ENCODE measurements at places on chromosomes 7 and 10. TPM values are rescaled to one million over a fixed set of nuclear protein-coding genes. Genes with fewer than 3 reads are reported as not detected.

- DNase-seq: peak; percentile 55
Observed at GRCh38 chr10:677750-678661, 11.5 kb downstream of the DIP2C start.

- no peak for DNase-seq
Observed at GRCh38 chr10:47396311-47396717, 12.2 kb upstream of the ZNF488 start.

DNA sequence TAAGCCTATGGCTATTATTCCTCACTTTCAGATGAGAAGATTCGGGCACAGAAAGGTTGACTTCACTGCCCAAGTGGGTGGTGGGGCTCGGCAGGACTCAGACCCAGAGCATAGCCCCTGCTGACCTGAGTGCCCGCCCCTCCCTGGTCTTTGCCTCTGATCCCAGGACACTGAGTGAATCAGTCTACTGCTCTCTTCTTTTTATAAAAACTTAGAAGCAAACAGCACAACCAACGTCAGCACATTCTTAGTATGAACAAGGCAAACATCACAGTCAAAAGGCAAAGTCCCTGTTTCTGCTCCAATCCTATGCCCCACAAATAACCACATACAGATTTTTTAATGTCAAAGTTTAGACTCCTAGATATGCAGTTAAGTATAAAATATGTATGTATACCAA lies 237.8 kb downstream of the ZMYND11 start:
- DNase-seq: no peak

DNA sequence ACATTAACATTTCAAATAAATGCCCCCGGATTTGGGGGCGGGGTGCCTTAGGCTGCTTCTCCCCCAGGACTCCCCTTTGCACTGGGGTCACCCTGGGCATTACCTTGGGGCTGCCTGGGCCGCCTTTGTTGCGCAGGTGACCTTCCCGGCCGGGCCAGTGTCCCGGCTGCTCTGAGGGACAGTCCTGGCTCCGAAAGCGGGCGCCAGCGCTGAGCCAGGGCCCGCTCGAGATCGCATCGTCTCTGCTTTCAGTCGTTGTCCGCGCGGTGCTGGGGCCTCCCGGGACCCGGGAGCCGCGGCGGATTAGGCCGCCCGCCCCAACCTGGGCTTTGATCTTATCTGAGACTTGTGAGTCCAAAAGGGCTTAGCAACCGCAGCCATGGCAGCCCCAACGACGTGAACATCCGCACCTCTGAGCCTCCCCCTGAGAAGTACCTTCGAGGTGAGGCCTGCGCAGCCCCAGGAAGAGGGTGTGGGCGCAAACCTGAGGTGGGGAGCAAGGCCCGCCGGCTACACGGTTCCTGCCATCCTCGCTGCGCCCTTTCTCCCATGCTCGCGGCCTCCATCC lies 14.8 kb upstream of the WAPL start:
- DNase-seq: no peak

DNA sequence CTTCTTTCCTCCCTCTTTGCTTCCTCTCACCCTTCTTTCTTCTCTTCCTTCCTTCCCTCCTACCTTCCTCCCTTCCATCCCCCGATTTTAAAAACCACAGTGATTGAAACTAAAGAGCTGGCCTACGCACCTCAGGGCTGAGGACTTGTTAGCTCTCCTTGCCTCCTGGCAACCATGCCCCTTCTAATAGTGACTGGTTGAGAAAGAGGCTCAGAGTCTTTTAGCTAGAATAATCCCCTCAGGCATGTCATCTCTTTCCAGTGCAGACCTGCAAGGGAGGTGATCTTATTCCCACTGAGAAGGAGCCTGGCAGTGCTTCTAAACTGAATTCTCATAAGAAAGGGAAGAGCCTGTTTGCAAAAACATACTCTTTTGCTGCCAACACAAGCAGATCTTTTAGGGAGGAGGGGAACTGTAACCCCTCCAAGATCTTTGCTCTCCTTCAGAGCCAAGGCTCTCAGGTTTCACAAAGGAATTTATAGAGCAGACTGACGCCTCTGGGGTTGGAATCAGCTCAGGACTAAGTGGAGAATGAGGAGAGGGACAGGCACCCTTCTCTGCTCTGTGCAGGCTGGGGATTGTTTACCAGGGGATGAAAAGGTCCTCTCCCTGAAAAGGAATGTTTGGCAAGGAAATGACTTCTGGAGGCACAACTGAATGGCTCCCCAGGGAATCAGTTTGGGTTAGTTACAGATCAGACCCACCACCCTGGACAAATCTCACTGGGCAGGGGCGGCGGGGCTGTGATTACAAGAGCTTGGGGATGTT lies 9.4 kb upstream of the ANKRD1 start:
- DNase-seq: no peak

GRCh38 chr7:37342176-37342687 lies 106.4 kb downstream of the ELMO1 start:
- DNase-seq: no peak

- no peak for DNase-seq
Observed at GRCh38 chr10:44153918-44154670, 230.8 kb downstream of the CXCL12 start.

DNA sequence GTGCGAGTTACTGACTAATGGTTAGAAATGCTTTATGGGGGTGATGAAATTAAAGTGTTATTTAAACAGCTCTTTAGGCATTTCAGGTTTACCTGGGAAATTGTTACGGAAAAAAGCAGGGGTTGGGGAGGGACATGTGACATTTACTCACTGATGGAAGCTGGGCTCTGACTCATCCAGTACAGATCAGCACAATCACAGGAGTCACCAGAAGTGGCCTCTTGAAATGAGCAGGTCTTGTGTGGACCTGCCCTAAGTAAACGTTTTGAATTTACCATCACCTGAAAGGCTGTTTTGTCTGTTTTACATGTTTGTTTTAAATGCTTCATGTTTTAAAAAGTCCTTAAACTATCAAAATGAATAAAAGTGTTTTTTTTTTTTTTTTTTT lies 2.3 kb downstream of the GLRX3 start:
- DNase-seq: no peak

- no peak for DNase-seq
Observed at GRCh38 chr7:114183311-114184088, 231.1 kb upstream of the FOXP2 start.

DNA sequence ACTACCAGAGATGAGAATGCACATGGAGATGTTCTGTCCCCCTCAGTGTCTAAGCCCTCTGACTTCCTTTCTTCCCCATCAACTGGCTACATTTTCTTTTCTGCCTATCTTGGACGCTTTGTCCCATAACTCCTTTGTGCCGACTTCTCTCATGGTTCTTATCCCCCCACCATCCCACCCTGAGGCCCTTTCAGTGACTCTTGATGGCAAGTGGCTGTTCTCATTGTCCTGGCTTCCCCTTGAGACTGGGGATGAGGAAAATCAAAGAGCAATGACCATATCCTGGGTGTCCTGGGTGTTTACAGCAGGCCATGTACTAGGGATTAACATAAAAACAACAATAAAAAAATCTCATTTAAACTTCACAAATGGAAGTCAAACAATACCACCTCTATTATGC lies 18.8 kb upstream of the GGCT start:
- no peak for DNase-seq

DNA sequence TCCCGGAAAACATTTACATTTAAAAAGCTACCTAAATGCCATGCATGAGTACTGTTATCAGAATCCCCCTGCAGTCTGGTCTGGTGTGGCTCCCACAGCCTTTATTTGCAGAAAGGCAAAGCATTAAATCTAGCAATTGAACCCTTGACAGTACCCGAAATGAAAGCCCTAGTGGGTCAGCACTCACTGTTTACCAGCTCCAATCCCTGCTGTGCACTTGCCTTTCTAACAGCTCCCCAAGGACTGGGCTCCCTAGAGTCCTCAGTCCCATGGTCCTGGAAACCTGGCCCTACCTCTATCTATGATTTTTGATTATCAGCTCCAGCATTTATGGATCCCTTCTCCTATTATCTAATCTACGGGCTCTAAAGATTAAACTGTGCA lies 1.9 kb upstream of the MACC1 start:
- no peak for DNase-seq

DNA sequence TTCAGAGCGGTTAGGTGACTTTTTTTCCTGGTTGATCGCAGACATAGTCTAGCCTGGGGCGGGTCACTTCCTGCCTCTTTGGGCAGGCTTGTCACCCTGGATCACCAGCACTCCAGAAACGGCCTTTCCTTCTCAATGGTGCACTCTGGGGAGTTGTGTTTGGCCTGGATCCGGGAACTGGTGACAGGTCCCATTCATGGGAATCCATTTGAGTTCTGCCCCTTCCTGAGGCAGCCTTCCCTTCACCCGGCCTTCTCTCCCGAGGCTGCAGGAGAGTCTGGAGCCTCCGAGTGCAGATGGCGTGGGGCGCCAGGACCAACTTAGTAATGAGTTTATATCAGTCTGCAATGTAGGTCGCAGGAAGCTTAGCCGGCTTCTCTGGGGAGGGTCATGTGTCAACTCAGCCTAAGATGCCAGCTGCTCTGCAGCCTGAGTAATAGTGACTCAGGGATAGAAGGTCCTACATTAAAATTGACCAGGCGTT lies 54.2 kb downstream of the TACR2 start:
- DNase-seq: peak; percentile 75

DNA sequence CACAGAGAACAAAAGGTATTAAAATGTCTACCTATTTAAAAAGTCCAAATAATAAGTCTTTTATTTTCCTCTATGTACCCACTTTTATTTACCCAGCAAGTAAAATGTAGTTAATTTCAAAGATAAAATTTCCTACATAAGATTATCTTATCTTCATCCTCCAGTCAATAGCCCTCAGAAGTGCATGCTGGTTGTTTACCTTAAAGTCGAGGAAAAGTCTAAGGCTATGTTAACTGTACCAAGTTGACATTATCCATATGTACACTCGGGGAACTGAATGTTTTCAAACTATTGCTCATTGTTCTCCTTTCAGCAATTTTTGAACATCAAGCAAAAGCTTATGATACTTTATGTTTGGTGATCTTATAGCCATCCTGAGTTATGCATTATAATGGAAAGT lies 24.1 kb upstream of the LIPF start:
- no peak for DNase-seq

- no peak for DNase-seq
Observed at GRCh38 chr7:36203071-36203790, 50.2 kb downstream of the EEPD1 start.

- no peak for DNase-seq
Observed at GRCh38 chr7:121578669-121579068, 182.6 kb upstream of the FAM3C start.

DNA sequence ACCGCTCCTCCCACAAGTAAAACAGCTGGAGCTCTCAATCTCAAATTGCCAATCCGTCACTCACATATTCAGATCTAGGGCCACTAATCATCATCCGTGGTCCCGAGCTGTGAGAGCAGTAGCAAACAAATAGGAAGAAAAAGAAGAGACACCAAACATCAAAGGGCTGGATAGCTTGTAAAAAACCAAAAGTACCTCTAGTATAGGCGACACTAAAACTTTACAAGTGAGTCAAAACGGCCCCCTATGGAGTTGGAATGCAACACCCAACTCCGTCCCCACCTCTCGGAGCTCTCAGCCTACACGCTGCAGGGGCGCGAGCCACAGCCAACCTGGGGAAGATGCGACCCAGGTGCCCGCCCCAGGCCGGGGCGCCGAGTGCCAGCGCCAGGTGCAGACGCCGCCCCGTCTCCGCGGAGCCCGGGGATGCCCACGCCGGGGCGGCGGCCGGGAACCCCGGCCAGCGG lies 581 bp downstream of the FAM3C start:
- no peak for DNase-seq

DNA sequence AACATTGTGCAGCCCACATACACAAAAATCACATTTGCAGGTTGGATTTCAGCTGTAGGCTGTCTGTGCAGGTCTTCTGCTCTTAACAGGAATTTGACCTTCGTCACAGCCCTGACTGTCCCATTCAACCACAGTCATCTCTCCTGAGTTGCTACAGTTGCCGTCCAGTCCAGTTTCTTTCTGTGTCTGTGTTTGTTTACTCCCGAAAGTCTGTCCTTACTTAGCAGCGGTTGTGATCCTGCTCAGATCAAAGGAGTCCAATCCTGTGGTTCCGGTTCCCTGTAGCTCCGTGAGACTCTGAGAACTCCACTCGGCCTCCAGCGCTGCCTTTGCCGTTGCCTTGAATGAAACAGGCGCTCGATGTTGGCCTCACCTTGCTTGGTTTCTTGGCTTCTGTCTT lies 111.6 kb upstream of the GATA3 start:
- no peak for DNase-seq

- no peak for DNase-seq
Observed at GRCh38 chr10:80199828-80200227, 5.5 kb downstream of the ANXA11 start.

DNA sequence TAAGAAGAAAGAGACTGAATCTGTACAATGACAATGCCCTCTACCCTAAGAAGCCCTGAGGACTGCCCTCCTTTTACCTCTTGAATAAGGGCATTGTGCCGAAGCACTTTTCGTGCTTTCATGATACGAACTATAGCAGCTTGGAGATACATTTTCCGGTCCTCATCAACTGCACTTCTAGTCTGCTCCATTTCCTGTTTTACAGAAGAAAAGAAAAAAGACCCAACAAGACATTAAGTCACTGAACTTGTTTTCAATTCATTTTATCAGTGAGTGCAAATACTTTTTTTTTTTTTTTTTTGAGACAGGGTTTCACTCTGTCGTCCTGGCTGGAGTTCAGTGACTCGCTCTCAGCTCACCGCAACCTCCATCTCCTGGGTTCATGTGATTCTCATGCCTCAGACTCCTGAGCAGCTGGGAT lies 78.4 kb downstream of the CUL2 start:
- DNase-seq: no peak

- no peak for DNase-seq
Observed at GRCh38 chr7:151348970-151349369, 7.4 kb downstream of the NUB1 start.

DNA sequence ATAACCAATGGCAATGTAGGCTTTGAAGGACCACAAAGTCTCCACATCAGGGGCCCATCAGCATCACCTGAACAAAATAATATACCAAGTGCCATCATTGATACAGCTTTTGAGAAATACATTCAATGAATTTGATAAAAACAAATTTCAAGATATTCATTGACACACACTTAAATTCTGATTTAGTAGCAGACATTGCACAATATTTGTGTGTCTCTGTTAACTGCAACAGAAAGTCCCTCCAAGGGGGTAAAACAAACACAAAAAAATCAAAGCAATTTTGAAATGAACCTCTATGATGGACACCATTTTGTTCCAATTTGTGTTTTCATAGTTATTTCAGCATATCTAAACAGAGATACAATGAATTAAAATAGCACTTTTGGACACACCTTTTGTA lies 86.8 kb upstream of the RSU1 start:
- DNase-seq: no peak

GRCh38 chr10:17181751-17182150 lies 19.7 kb downstream of the TRDMT1 start:
- peak; percentile 72 for DNase-seq

- no peak for DNase-seq
Observed at GRCh38 chr10:63673246-63673645, 152.0 kb downstream of the REEP3 start.

Gene UPP1
- total RNA-seq: 68.9 TPM

Gene GPC2
- total RNA-seq: 0.49 TPM

Gene STAG3
- total RNA-seq: 2.3 TPM

Gene VGF
- total RNA-seq: not detected

Gene KCNH2
- total RNA-seq: 3.6 TPM

Gene DTX2
- 25.6 TPM for total RNA-seq

Gene BAMBI
- 12.9 TPM for total RNA-seq

Gene STOX1
- 0.46 TPM for total RNA-seq

Gene OR6V1
- not detected for total RNA-seq

Gene RELN
- total RNA-seq: 5.6 TPM

Gene HOXA2
- total RNA-seq: 2.1 TPM

Gene BUD23
- total RNA-seq: 38.4 TPM

Gene LAMB1
- total RNA-seq: 156 TPM

Gene CALHM3
- total RNA-seq: not detected

Gene EPHB6
- total RNA-seq: 12.8 TPM

Gene MKX
- total RNA-seq: 1.7 TPM

Gene GSTO2
- 9.1 TPM for total RNA-seq

All from upper lobe of right lung (tissue), 1 donor.